ENCODE measurements at places on chromosomes 13 and 19. TPM values are rescaled to one million over a fixed set of nuclear protein-coding genes. Genes with fewer than 3 reads are reported as not detected.

GRCh38 chr13:40056898-40057619 is 401.6 kb downstream of the COG6 start:
- no peaks in the 10 kb centered on the region for H3K27me3 ChIP-seq
- no peak overlapping the region for H3K27ac ChIP-seq

GRCh38 chr13:52160053-52160452 is 656 bp upstream of the NEK3 start:
- no peaks in the 10 kb centered on the region for H3K27me3 ChIP-seq
- no peak for DNase-seq
- H3K27ac ChIP-seq: peak overlapping the region; percentile 90
- H3K4me1 ChIP-seq: peaks cover 16% of the 10 kb centered on the region

DNA sequence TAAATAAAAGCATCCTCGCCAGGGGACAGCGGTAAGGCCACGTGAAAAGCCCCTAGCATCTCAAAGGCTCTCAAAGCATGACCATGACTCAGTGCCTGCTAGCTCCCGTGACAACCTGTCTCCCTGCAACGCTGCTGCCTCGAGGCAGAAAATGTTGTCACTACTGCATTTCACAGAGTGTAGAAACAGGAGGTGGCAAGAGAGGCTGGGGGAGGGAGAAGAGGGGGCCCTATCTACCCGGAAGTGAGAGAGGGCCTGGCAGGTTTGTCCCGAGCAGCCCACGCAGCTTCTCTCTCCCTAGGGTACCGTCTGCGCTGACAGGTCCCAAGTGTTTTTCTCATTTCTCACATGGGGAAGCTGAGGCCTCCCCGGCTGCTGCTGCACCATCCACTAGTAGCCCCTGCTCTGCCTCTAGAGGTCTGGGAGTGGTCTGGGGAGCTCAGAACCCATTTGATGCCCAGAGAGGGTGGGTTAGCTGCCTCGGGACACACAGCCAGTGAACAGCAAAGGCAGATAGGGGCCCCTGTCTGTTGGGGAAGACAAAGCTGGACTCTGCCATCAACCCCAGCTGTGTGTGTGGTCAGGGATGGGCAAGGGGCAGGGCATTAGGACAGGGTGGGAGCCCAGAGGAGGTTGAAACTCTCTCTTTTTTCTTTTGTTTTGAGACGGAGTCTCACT is 3.7 kb downstream of the TINCR start:
- H3K4me1 ChIP-seq: no peaks in the 10 kb centered on the region
- DNase-seq: peak; percentile 61
- H3K27ac ChIP-seq: no peak overlapping the region
- peaks cover 24% of the 10 kb centered on the region for H3K27me3 ChIP-seq
- H3K36me3 ChIP-seq: no peaks in the 10 kb centered on the region

DNA sequence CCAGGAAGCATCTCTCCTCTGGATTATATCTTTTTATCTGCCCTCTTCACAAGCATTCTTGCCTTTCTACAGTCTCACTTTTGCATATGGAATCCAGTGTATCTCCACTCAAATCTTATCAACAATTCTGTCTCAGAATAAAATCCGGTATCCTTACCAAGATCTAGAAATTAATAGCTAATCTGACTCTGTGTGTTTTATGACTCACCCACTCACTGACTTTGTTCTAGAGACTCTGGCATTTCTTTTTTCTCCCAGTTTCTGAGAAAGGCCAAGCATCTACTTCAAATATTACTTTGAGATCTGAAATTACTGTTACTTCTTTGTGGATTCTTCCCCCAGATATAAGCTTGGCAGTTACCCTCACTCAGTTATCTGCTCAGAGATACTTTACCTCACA is 913.5 kb upstream of the ATXN8OS start:
- H3K4me1 ChIP-seq: no peaks in the 10 kb centered on the region
- H3K36me3 ChIP-seq: no peaks in the 10 kb centered on the region
- no peak overlapping the region for H3K27ac ChIP-seq

DNA sequence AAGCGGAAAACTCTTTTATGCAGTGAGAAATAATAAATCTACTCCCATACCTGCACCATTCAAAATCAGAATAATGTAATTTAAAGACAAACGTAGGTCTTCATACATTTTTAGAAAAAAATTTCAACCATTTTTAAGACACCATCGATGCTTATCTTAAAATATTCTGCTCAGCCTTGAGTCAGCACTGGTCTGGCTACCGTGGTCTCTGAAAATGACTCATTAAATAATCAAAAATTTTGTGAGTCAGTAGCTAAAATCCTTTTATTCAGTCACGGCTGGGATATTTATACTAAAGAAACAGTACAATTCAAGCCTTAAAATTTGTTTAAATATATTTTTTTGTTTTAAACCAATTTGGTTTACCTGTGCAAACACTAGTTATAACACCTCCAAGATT is 2862.8 kb upstream of the PCDH20 start:
- no peaks in the 10 kb centered on the region for H3K4me1 ChIP-seq
- H3K27me3 ChIP-seq: no peaks in the 10 kb centered on the region
- no peak overlapping the region for H3K4me3 ChIP-seq
- DNase-seq: no peak
- H3K27ac ChIP-seq: no peak overlapping the region
- no peaks in the 10 kb centered on the region for H3K36me3 ChIP-seq

DNA sequence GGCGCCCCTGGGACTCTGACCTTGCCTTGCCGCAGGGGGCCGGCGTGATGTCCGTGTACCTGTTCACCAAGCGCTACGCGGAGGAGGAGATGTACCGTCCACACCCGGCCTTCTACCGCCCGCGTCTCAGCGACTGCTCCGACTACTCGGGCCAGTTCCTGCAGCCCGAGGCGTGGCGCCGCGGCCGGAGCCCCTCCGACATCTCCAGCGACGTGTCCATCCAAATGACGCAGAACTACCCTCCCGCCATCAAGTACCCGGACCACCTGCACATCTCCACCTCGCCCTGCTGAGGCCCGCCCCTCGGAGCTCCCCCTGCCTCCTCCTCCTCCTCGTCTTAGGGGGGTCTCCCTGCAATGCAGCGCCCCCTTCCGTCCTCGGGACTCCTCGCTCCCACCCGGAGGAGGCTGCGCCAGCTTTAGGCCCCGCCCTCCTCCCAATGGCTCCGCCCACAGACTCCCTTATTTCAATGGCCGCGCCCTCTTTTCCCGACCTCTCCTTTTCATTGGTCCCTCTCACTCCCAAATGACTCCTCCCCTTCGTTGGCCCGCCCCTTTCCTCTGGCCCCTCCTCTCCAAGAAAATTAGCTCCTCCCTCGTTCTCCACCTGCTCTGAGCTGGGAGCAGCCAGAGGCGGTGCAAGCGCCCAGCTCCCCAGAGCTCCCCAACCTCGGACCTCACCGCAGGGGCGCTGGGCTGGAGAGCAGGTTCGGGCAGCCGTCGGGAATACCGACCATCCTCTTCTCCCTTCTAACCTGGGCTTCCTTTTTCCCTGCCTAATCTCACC is 20.5 kb upstream of the CACNG8 start:
- peaks cover 65% of the 10 kb centered on the region for H3K27me3 ChIP-seq
- H3K4me3 ChIP-seq: no peak overlapping the region
- no peaks in the 10 kb centered on the region for H3K4me1 ChIP-seq
- H3K27ac ChIP-seq: no peak overlapping the region
- peak; percentile 24 for DNase-seq

DNA sequence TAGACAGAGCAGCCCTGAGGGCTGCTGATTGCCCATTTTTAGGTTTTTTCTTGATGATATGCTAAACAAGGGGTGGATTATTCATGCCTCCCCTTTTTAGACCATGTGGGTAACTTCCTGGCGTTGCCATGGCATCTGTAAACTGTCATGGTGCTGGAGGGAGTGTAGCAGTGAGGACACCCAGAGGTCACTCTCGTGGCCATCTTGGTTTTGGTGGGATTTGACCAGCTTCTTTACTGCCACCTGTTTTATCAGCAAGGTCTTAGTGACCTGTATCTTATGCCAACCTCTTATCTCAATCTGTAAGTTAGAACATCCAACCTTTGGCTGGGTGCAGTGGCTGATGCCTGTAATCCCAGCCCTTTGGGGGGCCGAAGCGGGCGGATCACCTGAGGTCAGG is 148.0 kb downstream of the PTPRS start:
- no peak overlapping the region for H3K27ac ChIP-seq
- no peak for DNase-seq
- no peak overlapping the region for H3K4me3 ChIP-seq
- no peaks in the 10 kb centered on the region for H3K4me1 ChIP-seq
- no peaks in the 10 kb centered on the region for H3K27me3 ChIP-seq
- H3K36me3 ChIP-seq: no peaks in the 10 kb centered on the region

GRCh38 chr13:41552031-41552430 is 94.7 kb downstream of the RGCC start:
- no peaks in the 10 kb centered on the region for H3K36me3 ChIP-seq
- H3K27me3 ChIP-seq: no peaks in the 10 kb centered on the region
- H3K4me3 ChIP-seq: no peak overlapping the region
- no peak for DNase-seq
- H3K27ac ChIP-seq: no peak overlapping the region

GRCh38 chr19:5984600-5984999 is 6.7 kb upstream of the RANBP3 start:
- no peaks in the 10 kb centered on the region for H3K27me3 ChIP-seq
- no peak for DNase-seq
- peaks cover 4% of the 10 kb centered on the region for H3K4me1 ChIP-seq

- no peak overlapping the region for H3K27ac ChIP-seq
- no peak overlapping the region for H3K4me3 ChIP-seq
- DNase-seq: no peak
- H3K4me1 ChIP-seq: no peaks in the 10 kb centered on the region
These were observed 30.6 kb downstream of the NLRP13 start for GRCh38 chr19:55901369-55902079.

GRCh38 chr13:113090415-113090770 is 15.2 kb upstream of the F7 start:
- H3K4me1 ChIP-seq: no peaks in the 10 kb centered on the region
- no peak overlapping the region for H3K4me3 ChIP-seq
- no peaks in the 10 kb centered on the region for H3K27me3 ChIP-seq
- H3K27ac ChIP-seq: no peak overlapping the region
- DNase-seq: no peak
- H3K36me3 ChIP-seq: no peaks in the 10 kb centered on the region

GRCh38 chr13:98111168-98112098 is 31.5 kb upstream of the FARP1 start:
- H3K27me3 ChIP-seq: no peaks in the 10 kb centered on the region
- no peak overlapping the region for H3K27ac ChIP-seq
- H3K36me3 ChIP-seq: no peaks in the 10 kb centered on the region
- DNase-seq: no peak
- H3K4me1 ChIP-seq: no peaks in the 10 kb centered on the region

DNA sequence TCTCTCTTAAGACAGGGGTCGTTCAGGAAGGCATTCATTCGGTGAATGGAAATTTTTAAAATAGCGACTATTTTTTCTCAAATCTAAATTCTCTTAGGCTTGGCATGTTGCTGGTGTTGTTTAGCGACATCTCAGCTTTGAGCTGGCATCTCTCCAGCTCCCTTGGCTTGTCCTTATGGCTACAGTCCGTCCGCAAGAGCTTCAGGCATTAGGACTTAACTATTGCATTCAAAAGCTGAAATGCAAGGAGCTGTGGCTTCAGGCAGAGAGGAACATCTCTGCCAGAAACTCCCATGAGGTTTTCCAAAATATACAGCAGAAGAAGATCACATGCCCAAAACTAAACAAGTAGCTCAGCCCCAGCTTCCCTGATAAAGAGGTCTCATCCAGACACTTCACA is 578.5 kb downstream of the EFNB2 start:
- H3K36me3 ChIP-seq: no peaks in the 10 kb centered on the region
- H3K4me1 ChIP-seq: no peaks in the 10 kb centered on the region
- H3K4me3 ChIP-seq: no peak overlapping the region
- H3K27me3 ChIP-seq: no peaks in the 10 kb centered on the region
- no peak for DNase-seq
- no peak overlapping the region for H3K27ac ChIP-seq

- DNase-seq: no peak
- H3K4me3 ChIP-seq: no peak overlapping the region
- H3K36me3 ChIP-seq: no peaks in the 10 kb centered on the region
- H3K27ac ChIP-seq: no peak overlapping the region
- no peaks in the 10 kb centered on the region for H3K27me3 ChIP-seq
These were observed 46.9 kb downstream of the PAN3 start for GRCh38 chr13:28185256-28185655.

DNA sequence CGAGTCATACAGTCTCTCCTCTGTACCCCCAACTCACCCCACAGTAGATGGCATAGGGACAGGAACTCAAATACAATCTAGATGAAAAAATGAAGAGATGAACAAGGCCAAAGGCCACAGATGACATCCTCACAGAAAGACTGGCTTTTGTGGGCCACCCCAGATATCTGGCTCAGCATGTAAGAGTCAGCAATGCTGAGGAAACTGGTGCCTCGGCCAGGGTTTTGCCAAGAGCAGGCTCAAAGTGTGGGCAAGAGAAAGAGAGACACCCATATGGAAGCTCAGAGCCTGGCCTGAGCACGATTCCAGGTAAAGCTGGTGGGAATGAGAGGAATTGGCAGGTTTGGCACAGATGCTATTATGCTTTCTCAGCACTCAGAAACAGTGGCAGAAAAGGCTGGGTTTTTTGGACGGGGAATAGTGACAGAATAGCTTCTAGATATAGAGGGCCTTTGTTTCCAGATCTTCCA is 460.6 kb downstream of the FOXO1 start:
- no peak overlapping the region for H3K4me3 ChIP-seq
- H3K27me3 ChIP-seq: no peaks in the 10 kb centered on the region
- H3K27ac ChIP-seq: no peak overlapping the region
- no peaks in the 10 kb centered on the region for H3K36me3 ChIP-seq
- no peaks in the 10 kb centered on the region for H3K4me1 ChIP-seq

DNA sequence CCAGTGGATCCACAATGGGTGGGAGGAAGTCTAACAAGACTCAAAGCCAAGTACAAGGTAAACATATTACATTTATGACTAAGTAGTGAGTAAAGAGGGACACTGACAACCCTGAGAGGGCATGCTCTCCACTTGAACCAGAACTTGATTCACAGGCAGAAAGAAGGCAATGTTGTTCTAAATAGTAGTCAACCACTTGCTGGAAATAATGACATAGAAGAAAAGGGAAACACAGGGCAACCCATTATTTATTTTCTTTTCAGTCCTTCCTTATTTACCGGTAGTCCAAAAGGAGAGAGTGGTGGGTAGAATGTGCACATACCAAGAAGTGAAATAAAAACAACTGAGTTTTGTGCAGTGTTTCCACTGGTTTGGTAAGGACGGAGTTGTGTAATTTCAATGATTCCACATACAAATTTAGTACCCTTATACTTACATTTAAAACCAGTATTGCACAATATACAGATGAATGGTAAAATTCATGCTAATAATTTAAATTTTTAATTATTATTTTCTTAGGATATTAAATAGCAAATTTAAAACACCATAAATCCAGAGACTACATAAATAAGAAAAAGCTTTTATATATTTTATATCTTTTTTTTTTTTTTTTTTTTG is 65.9 kb downstream of the ENOX1 start:
- no peaks in the 10 kb centered on the region for H3K27me3 ChIP-seq
- no peak for DNase-seq
- no peaks in the 10 kb centered on the region for H3K36me3 ChIP-seq
- H3K27ac ChIP-seq: no peak overlapping the region
- H3K4me1 ChIP-seq: no peaks in the 10 kb centered on the region

- H3K27me3 ChIP-seq: no peaks in the 10 kb centered on the region
- no peaks in the 10 kb centered on the region for H3K4me1 ChIP-seq
- no peak for DNase-seq
- no peak overlapping the region for H3K4me3 ChIP-seq
- H3K36me3 ChIP-seq: no peaks in the 10 kb centered on the region
These were observed 240.9 kb downstream of the FGF9 start for GRCh38 chr13:21911646-21912298.

CTXN1 gene
- 4.3 TPM for total RNA-seq

PPP1R37 gene
- total RNA-seq: 28.1 TPM

SLC1A5 gene
- 84.6 TPM for total RNA-seq

FGF22 gene
- total RNA-seq: 0.20 TPM

EFNA2 gene
- total RNA-seq: 11.0 TPM

MRPL4 gene
- total RNA-seq: 40.1 TPM

AMH gene
- total RNA-seq: 3.9 TPM

STOML3 gene
- total RNA-seq: not detected

Measured in hepatocyte (in vitro differentiated cells).